ENCODE measurements at places on chromosomes 7 and 10.

GRCh38 chr10:10294881-10295529 lies 722.7 kb upstream of the CELF2 start:
- H3K36me3 ChIP-seq: no peaks in the 10 kb centered on the region
- H3K4me1 ChIP-seq: no peaks in the 10 kb centered on the region
- no peaks in the 10 kb centered on the region for H3K27me3 ChIP-seq
- no peak for DNase-seq

- DNase-seq: no peak
- H3K4me1 ChIP-seq: no peaks in the 10 kb centered on the region
These were observed 67.8 kb downstream of the ZNF248 start for GRCh38 chr10:37789590-37789989.

DNA sequence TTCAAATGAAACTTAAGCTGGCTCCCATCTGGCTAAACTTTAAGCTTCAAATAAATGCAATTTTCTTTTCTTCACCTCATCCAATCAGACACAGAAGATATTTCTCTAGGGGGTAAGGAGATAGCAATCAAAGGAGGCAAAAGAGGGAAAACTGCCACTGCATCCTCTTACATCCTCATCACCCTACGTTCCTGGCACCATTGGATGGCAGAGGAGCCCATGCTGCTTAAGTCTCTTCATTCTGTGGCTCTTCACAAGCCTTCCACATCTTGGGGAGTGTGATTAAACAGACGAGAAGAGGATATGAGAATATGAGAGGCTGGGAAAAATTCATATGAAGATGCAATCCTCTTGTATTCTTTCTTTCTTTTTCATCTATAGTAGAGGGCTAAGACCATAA lies 345.7 kb upstream of the AOAH start:
- DNase-seq: no peak
- H3K27me3 ChIP-seq: no peaks in the 10 kb centered on the region

GRCh38 chr10:119680650-119681081 lies 29.5 kb downstream of the BAG3 start:
- no peak overlapping the region for H3K4me3 ChIP-seq
- H3K27me3 ChIP-seq: no peaks in the 10 kb centered on the region
- peaks cover 5% of the 10 kb centered on the region for H3K36me3 ChIP-seq
- no peak overlapping the region for H3K27ac ChIP-seq

GRCh38 chr10:123642697-123643096 lies 23.5 kb upstream of the GPR26 start:
- no peak overlapping the region for H3K27ac ChIP-seq
- peaks cover 15% of the 10 kb centered on the region for H3K27me3 ChIP-seq
- no peaks in the 10 kb centered on the region for H3K4me1 ChIP-seq
- H3K4me3 ChIP-seq: no peak overlapping the region

DNA sequence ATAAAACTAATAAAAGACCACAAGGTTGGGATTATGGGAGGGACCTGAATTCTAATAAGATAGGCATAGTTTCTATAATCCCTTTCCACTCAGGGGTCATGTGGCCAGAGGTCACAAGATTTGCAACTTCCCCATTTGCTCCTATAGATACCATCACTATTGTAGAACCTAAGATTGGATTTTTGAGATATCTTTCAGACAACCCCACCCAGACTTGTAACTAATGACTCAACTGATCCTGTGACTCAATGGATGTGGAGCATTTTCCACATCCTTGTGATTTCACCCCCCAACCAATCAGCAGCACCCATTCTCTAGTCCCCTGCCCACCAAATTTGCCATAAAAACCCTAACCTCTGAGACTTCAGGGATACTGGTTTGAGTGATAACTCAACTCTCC lies 51.9 kb upstream of the PIK3AP1 start:
- no peak overlapping the region for H3K4me3 ChIP-seq
- no peak overlapping the region for H3K27ac ChIP-seq
- H3K27me3 ChIP-seq: no peaks in the 10 kb centered on the region
- H3K36me3 ChIP-seq: no peaks in the 10 kb centered on the region
- DNase-seq: no peak
- H3K4me1 ChIP-seq: no peaks in the 10 kb centered on the region

DNA sequence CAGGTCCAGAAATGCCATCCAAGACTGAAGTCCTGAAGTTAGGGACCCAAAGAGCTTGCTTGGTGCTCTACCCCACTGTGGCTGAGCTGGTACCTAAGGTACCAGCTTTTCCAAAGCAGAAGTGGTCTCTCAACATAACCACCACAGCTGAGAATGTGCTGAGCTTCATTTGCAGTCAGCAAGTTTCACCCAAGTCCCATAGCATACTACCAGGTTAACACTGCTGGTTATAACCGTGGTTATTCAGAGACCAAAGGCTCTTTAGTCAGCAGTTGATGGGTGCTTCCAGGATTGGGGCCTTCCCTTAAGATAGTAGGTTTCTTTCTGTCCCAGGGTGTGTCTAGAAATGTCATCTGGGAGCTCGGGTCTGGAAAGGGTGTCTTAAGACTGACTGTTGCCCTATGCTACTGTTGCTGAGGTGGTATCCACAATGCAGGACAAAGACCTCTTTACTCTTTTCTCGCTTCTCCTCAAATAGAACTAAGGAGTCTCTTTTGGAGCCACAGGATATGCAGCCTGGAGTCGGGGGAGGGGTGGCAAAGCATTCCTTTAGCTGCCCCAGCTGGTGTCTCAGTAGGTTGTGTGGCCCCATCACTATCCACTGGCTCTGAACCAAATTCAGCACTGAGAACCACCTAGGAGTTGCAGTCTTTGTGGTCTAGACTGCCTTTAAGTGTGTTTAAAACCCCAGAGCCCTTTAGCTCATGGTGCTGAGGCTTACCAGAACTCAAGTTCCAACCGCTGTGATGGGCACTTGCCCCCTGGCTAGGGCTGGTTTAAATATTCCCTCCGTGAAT lies 354.9 kb upstream of the SEMA3C start:
- no peaks in the 10 kb centered on the region for H3K36me3 ChIP-seq
- no peaks in the 10 kb centered on the region for H3K4me1 ChIP-seq
- H3K4me3 ChIP-seq: no peak overlapping the region
- no peak overlapping the region for H3K27ac ChIP-seq
- H3K27me3 ChIP-seq: no peaks in the 10 kb centered on the region

DNA sequence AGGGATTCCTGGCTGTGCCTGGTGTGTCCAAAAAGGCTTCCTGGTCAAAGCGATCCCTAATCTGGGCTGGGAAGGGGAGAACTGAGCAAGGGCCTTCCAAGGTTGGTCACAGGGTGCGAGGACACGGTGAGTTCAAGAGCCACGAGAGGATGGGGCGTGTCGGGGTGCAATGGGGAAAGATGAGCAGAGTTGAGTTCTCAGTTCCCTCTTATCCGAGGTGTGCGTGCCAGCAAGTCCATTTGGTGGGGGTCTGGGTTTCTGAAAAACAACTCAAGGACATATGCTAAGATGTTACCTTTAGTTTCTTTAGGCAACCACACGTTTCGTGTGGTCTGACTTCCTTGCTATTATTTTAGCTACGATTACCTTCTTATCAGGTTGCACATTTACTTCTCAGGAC lies 1.3 kb downstream of the ZNF775 start:
- H3K27ac ChIP-seq: peak overlapping the region; percentile 58
- H3K27me3 ChIP-seq: no peaks in the 10 kb centered on the region

GRCh38 chr10:96612055-96612830 lies 25.4 kb upstream of the TM9SF3 start:
- DNase-seq: no peak
- no peaks in the 10 kb centered on the region for H3K4me1 ChIP-seq
- no peak overlapping the region for H3K4me3 ChIP-seq

DNA sequence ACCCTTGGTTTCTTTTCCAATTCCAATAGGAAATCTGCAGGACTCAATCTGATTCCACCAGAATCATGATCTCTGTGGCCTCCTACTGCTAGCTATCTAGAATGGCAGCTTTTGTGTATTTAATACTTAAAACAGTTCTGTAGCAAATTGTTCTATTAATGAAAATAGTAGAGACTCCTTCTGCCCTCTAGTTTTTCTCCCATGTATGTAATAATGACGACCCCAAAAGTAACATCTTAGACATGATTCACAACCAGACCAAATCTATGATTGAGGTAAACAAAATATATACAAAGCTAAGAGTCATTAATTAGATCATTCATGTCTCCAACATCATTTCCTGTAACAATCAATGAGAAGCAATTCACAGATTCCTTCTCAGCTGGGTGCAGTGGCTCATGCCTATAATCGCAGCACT lies 259.1 kb upstream of the MKLN1 start:
- H3K27me3 ChIP-seq: no peaks in the 10 kb centered on the region
- no peak for DNase-seq
- no peak overlapping the region for H3K27ac ChIP-seq
- H3K4me3 ChIP-seq: no peak overlapping the region

DNA sequence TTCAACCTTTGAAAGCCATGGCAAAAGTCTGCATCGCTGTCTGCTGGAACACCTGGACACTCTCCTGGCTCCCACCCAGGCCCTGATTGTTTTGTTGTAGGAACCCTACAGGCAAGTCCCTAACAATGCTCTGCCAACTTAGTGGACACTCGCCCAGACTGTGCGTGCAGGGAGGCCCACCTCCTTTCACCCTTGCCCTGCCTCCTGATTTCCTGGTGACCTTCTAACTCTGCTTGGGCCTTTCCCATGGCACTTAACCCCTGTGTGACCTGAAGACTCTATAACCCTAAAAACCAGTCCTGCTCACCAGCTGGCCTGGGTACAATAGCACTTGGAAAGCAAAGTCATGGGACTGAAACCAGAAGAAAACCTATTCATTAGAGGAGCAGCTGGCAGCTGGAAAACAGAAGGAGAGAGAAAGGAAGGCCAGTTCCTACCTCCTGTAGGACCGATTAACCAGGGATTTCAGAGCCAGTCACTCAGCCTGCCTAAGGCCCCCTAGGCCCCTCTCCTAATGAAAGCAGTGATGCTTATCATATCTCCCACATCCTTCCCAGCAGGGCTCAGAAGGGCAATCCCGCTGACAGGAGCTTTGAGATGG lies 82.7 kb upstream of the KMT2E start:
- no peak overlapping the region for H3K27ac ChIP-seq
- no peak overlapping the region for H3K4me3 ChIP-seq
- DNase-seq: no peak
- no peaks in the 10 kb centered on the region for H3K36me3 ChIP-seq
- peaks cover 5% of the 10 kb centered on the region for H3K27me3 ChIP-seq

DNA sequence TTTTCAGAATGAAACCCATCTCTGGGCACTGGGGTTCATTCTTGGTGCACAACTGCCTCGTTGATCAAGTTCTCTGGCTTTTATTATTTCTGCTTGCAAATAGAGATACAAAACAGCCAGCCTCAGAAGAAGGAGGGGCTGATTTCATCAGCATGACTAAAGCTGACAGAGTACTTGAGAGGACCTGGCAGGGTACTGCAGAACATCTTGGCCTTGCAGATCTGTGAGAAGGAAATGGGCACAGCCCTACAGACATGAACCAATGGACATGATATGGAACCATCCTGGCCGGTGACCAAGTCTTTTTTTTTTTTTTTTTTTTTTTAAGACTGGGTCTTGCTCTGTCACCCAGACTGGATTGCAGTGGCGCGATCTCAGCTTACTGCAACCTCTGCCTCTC lies 240.6 kb downstream of the VTI1A start:
- H3K27me3 ChIP-seq: no peaks in the 10 kb centered on the region
- no peak for DNase-seq
- H3K4me1 ChIP-seq: no peaks in the 10 kb centered on the region
- no peak overlapping the region for H3K4me3 ChIP-seq
- no peak overlapping the region for H3K27ac ChIP-seq

DNA sequence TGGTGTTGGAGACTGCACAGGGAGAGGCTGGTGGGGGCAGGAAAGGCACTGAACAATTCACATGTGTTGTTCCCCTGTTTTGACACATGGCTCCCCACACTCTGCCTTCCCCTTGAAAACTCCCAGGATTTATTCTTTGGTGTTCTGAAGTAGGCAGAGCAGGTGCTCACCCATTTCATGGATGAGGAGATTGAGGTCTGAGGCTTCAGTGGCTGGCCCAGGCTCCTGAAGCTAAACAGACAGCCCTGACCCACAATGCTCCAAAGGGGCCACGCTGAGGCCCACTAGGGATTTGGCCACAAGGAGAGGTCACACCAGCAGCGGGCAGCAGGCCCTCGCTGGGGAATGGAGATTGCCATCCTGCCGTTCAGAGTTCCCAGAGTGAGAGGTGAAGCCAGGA lies 157.6 kb downstream of the SH3PXD2A start:
- H3K27me3 ChIP-seq: peaks cover 21% of the 10 kb centered on the region
- no peak for DNase-seq
- H3K4me1 ChIP-seq: no peaks in the 10 kb centered on the region
- H3K27ac ChIP-seq: no peak overlapping the region

DNA sequence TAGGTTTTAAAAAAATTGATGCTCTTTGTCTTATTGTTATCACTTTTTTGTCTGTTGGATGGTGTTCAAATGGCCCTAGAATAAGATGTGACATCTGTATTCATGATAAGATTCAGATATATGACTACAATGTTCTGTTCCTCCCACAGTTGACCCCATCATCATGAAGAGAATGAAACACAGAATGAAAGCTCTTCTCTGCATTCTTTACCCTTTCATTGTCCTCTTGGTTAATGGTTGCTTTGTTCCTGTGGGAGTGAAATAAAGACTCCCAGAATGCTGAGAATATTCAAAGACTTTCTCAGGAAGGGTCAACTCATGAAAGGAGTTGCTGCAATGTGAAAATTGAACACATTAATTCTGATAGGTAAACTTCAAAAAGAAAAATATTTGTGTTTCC lies 1015.8 kb downstream of the SORCS3 start:
- H3K4me1 ChIP-seq: no peaks in the 10 kb centered on the region
- no peaks in the 10 kb centered on the region for H3K36me3 ChIP-seq
- DNase-seq: no peak
- H3K27ac ChIP-seq: no peak overlapping the region
- no peaks in the 10 kb centered on the region for H3K27me3 ChIP-seq

DNA sequence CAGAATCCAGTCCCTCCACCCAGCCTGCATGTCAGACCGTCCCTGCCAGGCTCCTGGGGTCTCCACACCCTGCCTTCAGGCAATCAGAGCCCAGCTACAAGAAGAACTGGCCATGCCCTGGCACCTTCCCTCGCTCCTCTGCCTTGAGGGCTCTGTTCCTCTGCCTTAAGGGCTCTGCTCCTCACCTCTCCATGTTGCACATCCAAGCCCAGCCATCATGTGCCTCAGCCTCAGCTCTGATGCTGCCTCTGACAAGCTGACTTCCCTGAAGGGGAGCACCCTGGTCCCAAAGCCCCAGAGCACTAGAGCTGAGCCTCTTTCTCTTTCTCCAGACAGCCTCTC lies 50.3 kb upstream of the ANTXRL start:
- H3K27me3 ChIP-seq: no peaks in the 10 kb centered on the region
- no peaks in the 10 kb centered on the region for H3K4me1 ChIP-seq
- no peak overlapping the region for H3K4me3 ChIP-seq
- H3K27ac ChIP-seq: no peak overlapping the region
- H3K36me3 ChIP-seq: peaks cover 46% of the 10 kb centered on the region
- no peak for DNase-seq

- no peaks in the 10 kb centered on the region for H3K36me3 ChIP-seq
- no peaks in the 10 kb centered on the region for H3K4me1 ChIP-seq
- H3K27ac ChIP-seq: no peak overlapping the region
- no peak for DNase-seq
- H3K27me3 ChIP-seq: peaks cover 9% of the 10 kb centered on the region
These were observed 46.7 kb downstream of the ADCYAP1R1 start for GRCh38 chr7:31098642-31099360.

DNA sequence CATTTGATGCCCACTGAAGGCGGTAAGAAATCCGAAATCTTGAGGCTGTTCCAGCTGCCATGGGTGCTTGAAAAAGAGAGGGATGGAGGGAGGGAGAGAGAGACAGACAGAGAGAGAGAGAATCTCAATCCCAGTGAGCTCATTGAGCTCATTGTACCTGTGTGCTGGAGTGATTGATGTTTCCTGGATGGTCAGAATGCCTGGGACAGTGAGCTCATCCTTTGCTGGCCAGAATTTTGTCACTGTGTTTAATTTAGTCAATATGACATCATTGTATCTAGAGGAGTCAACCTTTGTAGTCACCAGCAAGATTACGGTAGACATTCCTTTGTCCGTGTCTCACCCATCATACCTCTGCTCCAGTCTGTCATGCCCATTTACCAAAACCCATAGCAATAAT lies 625.4 kb upstream of the POM121L12 start:
- no peaks in the 10 kb centered on the region for H3K36me3 ChIP-seq
- no peaks in the 10 kb centered on the region for H3K27me3 ChIP-seq
- no peak for DNase-seq

Data from DND-41 (cell line).